T-helper 2 cell (primary cell): ENCODE measurements at places on chromosomes 6 and 20.

DNA sequence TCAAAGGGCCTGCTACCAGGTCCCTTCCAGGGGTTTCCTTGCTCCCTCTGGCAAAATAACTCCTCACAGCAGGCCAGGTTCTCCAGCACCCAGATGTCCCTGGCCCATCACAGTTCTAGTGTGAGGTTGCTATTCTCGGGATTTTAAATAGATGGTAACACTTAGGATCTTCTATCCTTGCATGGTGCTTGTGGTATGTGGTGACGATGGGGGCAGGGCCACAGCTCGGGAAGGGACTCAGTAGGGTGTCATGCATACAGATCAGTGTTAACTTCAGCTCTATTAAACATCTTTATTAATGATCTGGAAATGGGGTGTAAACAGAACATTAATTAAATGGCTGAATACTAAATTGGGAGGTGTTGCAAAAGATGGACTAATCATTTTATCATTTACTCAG is 323.8 kb downstream of the QKI start:
- DNase-seq, result no peak

- no peak for DNase-seq
Observed at GRCh38 chr6:47924001-47924400, 142.2 kb downstream of the OPN5 start.

DNA sequence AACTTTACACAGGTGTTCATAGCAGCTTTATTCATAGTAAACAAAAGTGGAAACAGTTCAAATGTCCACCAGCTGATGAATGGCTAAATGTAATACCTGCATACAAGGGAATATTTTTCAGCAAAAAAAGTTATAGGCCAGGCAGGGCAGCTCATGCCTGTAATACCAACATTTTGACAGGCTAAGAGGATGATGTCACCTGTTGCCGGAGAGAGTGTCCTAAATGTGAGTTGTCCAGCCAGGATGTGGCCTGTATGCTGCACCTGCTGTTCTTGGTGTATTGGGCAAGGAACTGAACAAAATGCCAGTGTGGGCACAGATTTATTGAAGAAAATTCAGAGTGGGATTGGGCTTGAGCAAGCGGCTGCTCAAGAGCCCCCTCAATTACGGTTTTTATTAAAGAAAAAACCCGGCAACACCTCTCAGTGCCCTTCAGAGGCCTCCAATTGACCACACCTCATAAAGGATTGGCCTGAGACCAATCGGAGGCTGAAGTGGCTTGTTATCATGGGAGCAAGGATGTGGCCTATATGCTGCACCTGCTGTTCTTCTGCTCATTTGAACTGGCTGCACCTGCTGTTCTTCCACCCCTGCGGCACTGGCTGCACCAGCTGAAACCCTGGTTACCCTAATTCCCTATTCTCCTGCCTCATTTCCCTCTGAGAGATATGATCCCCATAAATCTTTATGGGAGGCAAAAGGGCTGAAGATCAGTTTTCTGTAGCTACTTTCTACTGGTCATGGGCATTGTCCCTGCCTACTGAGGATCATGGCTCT is 164.3 kb upstream of the PROKR2 start:
- DNase-seq, result no peak

DNA sequence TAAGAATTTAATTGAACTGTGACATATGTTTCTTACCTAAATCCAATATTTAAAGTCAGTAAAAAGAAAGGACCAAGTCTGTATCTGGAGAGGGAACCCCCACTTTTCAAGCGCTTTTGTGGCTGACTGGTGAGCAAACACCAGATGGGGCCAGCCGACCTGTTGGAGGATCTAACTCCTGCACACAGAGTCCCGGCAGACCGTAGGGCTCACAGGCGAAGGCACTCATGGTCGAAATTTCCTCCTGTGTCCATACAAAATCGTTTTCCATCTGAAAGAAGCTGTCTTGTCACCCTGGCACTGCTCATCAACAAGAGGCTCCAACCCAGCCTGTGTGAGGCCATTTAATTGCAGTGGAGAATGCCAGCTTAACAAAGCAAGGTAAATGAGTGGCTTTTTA is 94.0 kb downstream of the SCML4 start:
- peak; percentile 35 for DNase-seq

DNA sequence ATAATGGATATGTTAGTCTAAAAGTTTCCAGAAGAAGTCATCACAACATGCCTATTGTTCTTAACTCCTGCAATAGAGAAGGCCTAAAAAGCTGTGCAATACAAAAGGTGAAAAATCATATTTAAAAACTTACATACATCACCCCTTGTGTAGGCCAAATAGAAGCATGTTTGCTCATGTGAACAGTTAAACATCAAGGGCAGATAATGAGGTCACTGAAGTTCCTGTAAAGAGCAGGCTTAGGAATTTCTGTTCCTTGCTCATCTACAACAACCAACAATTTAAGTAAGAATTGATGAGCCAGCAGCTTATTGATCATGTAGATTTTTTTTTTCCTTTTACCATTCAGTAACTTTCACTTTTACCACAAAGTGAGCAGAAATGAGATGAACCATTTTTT is 7.5 kb upstream of the NUP153 start:
- DNase-seq, result no peak

DNA sequence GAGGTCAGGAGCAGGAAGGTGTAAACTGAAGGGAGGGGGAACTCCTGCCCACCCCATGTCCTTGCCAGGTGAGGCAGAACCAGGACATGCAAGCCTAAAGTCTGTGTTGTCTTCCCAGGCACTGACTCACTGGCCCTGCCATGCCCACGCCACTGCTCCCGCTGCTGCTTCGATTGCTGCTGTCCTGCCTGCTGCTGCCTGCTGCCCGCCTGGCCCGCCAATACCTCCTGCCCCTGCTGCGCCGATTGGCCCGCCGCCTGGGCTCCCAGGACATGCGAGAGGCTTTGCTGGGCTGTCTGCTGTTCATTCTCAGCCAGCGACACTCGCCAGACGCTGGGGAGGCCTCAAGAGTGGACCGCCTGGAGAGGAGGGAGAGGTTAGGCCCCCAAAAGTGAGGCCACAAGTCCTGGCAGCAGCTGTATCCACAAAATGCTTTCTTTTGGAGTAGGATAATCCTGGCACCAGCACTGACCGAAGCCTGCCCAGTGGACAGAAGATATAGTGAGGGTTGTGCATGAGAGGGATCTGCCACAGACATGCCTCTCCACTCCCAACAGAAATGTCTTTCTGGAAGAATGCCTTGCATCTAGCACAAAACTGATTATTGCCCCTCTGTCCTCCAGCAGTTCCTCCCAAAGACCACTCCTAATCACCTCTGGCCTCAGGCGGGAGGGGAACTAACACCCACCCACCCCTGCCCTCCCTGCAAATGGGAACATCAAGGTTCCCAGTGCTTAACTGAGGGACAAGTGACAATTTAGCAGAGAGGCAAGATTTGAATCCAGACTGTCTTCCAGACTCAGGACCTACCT is 812 bp downstream of the MYMX start:
- DNase-seq, result no peak

DNA sequence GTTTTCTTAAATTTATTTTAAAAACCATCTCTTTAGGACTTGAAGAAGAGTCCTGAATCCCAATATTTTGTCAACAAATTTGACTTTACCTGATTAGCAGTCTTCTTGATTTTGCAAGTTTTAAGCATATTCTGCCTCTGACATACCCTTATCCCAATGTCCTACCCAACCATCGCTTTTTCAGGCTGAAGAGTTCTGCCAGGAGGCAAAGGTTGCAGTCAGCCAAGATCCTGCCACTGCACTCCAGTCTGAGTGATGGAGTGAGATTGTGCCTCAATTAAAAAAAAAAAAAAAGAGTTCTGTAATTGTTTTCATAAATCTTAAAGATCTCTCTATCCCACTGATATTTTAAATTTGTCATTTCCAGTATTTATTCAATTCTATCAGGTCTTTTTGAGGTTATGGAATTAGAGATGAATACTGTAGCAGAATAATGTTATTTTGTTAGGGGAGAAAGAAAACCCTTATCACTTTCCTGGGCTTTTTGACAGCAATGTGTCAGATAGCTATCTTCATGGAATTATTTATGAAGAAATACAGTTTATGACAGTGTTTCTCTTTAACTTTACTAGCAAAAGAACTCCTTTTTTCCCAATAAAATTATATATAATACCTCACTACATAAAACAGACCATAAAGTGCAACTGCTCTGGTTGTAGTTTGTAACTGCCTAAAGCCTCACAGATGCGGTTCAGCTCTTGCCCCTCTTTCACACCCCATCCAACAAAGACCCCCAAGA is 78.2 kb downstream of the IBTK start:
- DNase-seq, result no peak

- peak; percentile 17 for DNase-seq
Observed at GRCh38 chr20:52312132-52312729, 120.7 kb upstream of the ZFP64 start.

GRCh38 chr6:115514656-115515055 is 546.0 kb downstream of the FRK start:
- no peak for DNase-seq

DNA sequence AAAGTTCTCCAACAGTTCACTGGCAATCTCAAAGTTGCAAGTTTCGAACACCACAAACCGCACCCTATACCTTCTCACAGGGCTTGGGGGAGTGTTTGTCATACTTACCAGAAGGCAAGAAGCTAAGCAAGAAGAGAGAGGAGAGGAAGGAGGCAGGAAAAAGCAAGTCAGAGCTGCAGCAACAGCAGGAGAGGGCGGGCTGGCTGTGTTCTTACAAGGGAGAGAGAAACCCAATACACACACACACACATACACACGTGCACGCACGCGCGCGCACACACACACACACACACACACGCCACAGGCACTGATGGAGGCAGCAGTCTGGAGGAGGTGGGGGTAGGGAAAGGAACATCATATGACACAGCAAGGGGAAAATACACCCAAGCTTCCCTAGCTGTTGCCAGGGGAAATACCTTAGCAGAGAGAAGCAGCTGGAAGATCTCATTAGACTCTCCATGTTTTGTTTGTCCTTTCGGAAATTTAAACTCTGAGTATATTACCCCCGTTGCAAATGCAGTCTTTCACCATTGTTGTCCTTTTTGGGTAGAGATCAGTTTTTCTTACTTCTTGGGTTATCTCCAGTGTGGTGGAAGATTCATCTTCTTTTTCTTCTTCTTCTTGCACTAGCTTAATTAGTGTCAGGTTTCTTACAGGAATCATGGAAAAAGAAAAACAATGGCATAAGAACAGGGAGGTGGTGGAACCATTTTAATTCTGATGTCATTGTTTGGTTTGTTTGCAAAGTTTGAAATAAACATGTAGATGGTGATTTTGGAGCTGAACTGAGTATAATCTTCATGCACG is at the start of gene TXLNB:
TXLNB (minus strand) TSS at position 186 of the 807 bp plus-strand sequence. CDS start 3,099 bp downstream, outside the sequence.
- DNase-seq, result peak; percentile 73

DNA sequence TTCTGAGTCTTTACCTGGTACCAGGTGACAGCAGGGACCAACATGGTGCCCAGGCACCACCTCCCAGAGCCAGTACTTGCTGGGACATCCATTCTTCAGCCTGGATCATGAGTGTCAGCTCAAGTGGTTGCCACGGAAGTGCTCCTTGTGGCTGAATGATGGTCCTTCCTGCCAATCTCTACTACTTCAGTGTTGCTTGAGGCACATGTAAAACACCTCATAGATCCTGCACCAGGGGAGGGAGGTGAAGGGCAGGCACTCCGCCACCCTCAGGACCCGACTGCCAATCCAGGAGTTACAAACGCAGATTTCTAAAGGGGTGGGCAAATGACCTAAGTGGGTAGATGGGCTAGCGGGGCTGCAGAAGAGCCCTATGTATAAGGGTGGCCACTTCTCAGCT is 226.0 kb downstream of the PREX1 start:
- no peak for DNase-seq

GRCh38 chr20:59307270-59307669 is 6.9 kb downstream of the EDN3 start:
- DNase-seq, result no peak

DNA sequence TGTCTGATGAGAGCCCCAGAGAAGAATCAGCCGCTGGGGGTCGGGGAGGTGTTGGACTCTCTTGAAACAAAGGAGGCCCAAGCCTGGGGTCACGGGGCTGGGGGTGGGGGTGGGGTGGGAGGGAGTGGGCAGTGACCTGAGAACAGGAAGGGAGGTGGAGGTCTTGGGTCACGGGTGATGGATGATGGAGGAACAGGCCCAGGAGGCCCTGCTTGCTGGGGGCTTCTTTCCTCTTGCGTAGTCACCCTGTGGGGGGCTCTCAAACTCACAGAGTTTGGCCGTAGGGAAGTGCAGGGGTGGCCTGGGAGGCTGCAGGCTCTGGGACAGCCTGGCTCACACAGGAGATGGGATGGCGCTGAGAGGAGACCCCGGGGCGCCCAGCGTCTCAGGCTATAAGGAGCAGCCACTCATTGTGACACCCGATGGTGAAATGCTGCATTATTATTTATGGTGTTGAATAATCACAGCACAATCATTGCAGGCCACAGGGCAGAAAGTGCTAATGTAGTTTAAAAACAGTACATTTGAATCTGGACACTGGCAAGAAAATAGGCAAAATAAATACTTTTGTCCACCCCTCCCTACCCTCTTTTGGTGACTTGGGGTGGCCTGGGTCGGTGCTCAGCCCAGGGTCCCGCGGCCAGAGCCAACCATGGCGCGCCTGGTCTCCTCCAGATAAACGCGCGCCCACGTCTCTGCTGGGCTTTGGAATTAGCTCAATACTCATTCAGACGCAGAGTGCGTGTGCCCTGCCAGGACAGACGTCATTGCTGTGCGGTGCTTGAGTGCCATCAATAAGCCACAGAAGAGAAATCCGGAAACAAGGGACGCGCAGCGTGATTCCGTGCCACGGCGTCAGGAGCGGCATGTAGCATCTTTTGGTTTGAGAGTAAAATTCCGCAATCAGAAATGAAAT is 27.3 kb upstream of the BHLHE23 start:
- DNase-seq, result no peak

DNA sequence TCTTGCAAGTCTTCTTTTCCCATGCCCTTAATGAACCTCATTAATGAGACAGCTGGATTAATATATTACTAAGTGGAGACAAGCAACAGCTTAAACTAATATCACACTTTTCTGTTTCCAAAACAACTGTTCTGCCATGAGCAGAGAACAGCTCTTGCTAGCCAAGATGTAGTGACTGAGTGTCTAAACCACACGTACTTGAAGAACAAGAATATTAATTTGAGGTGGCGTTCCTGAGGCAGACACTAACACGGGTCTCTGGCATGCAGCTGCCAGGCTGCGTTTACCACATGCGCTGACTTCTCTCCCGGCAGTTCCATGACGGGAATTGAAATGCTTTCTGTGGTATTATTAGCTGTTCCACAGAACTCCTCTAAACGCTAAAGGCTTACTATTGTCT is 80.6 kb downstream of the FNDC1 start:
- DNase-seq, result no peak

GRCh38 chr6:168372889-168373288 is 53.3 kb upstream of the DACT2 start:
- no peak for DNase-seq

- DNase-seq, result no peak
Observed at GRCh38 chr6:142984386-142984785, 39.4 kb upstream of the HIVEP2 start.

GRCh38 chr6:153449279-153449678 is 318.2 kb upstream of the RGS17 start:
- no peak for DNase-seq

GRCh38 chr6:127118298-127119101 is at the start of gene RSPO3:
Gene RSPO3, plus strand, starts transcription at chr6:127118671. Its CDS starts 522 bp downstream, at chr6:127119193.
- no peak for DNase-seq

GRCh38 chr6:55180258-55180657 is 5.9 kb downstream of the HCRTR2 start:
- DNase-seq, result no peak

- no peak for DNase-seq
Observed at GRCh38 chr20:43507150-43508080, at the start of gene L3MBTL1. Gene L3MBTL1, plus strand, starts transcription at chr20:43507697. Its CDS starts 5,807 bp downstream, at chr20:43513504.
